ENCODE measurements at places on chromosomes 4 and X. TPM values are rescaled to one million over a fixed set of nuclear protein-coding genes. Genes with fewer than 3 reads are reported as not detected.

The UGT2A1 gene
- not detected for total RNA-seq

The ENAM gene
- total RNA-seq: not detected

The DMRTC1B gene
- total RNA-seq: not detected

The GAGE13 gene
- total RNA-seq: not detected

The GK gene
- total RNA-seq: 16.8 TPM

The TENM3 gene
- total RNA-seq: not detected

The ARMCX5 gene
- total RNA-seq: 13.5 TPM

The FMR1NB gene
- not detected for total RNA-seq

The CRMP1 gene
- total RNA-seq: 0.40 TPM
